Mammary microvascular endothelial cell (primary cell): ENCODE measurements at places on chromosomes 11 and 22. TPM values are rescaled to one million over a fixed set of nuclear protein-coding genes. Genes with fewer than 3 reads are reported as not detected.

FOLR1 gene
- total RNA-seq: not detected in 2 replicates

BDNF gene
- total RNA-seq: 1.0 and 1.1 TPM in 2 replicates

LTO1 gene
- 15.8 and 24.2 TPM in 2 replicates for total RNA-seq

SNX32 gene
- total RNA-seq: not detected in 2 replicates

C11orf86 gene
- not detected in 2 replicates for total RNA-seq

ABTB2 gene
- 0.40 and 0.59 TPM in 2 replicates for total RNA-seq

GPHA2 gene
- not detected in 2 replicates for total RNA-seq
